Activated T-cell treated with anti-CD3 and anti-CD28 coated beads for 1 hour (primary cell): ENCODE measurements at places on chromosomes 16 and 17.

GRCh38 chr17:55688057-55688456 lies 34.6 kb downstream of the TMEM100 start:
- no peak for DNase-seq

DNA sequence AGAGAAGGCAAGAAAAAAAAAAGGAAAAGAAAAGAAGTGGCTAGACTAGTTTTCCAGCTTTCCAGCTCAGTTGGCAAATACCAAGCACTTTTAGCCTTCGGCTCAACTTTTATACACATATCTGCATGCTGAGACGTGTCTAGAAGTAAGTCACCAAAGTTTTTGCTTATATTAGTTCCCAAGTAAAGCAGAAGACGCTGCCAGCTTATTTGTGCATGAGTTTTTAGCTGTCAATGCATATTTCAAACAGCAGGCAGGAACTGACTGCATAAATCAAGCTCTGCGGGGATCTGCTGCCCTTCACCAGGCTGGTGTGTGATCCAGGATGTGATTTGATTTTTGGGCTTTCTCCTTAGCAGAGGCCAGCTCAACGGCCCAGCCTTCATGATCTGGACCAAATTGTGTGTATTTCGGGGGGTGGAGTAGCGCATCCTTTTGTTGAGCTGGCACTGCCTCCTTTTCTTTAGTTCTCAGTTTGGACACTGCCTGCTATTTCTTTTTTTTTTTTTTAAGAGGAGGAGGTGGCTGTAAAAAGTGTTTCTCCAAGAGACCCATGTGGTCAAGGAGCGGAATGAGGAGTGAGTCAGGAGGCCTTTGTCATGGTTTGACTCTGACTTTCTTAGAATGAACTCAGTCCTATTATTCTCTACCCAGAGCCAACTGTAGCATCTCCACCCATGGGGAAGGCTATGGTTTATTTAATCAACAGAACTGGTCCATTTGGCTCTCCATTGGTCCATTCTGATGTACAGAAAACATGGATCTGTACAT lies 162.6 kb upstream of the XYLT1 start:
- DNase-seq = no peak

DNA sequence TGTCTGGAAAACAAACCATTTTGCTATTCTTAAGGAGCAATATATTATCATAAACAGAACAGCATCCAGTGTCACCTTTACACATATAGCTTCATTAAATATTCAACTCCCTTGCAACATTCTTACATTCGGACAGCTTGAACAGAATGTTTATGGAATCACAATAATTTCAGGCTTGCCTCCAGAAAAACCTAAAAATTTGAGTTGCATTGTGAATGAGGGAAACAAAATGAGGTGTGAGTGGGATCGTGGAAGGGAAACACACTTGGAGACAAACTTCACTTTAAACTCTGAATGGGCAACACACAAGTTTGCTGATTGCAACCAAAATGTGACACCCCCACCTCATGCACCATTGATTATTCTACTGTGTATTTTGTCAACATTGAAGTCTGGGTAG lies 51.4 kb downstream of the TBC1D26 start:
- no peak for DNase-seq

GRCh38 chr16:86151239-86151851 lies 252.4 kb downstream of the IRF8 start:
- no peak for DNase-seq

DNA sequence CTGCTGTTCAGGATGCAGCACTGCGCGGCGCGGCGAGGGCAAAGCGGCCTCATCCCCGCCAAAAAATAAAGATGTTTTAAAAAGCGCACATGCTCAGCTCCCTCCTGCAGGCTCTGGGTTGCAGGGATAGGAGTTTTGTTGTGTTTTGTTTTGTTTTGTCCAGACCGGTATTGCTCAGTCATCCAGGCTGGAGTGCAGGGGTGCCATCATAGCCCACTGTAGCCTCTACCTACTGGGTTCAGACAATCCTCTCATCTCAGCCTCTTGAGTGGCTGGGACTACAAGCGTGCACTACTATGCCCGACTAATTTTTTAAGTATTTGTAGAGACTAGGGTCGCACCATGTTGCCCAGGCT lies 636 bp downstream of the WWOX start:
- DNase-seq = no peak

GRCh38 chr16:64295466-64295865 lies 826.4 kb downstream of the CDH11 start:
- no peak for DNase-seq

- DNase-seq = no peak
Observed at GRCh38 chr16:10949424-10949970, 5.1 kb downstream of the CLEC16A start.

DNA sequence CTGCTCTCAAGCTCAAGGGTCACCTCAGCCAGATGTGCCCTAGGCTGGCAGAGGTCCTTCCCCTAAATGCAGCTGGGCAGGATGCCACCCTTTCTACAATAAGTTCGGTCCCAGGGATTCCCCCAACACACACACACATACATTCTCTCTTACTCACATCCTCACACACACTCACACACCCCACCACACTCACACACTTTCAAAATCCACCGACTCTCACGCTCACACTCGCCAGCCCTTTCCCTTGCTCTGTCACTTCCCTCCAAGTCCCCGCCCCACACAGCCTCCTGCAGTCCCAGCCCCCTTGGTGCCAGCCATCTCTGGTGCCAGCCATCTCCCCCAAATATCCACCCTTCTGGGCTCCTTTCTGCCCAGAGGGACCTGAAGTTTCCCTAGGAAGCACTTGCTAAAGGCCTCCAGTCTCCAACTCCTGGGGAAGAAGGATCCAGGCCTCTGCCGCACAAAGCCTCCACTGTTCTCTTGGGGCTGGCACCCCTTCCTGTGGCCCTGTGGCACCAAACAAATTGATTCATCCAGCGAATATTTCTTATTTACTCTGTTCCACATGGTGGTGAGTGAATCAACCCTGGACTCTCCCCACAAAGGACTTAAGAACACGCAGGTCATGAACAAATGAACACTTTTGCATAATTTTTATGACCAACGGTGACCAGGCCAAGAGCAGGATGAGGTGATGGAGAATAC lies 3.8 kb upstream of the USP36 start:
- no peak for DNase-seq

GRCh38 chr17:40500190-40500589 lies 1.2 kb downstream of the TNS4 start:
- DNase-seq = no peak

DNA sequence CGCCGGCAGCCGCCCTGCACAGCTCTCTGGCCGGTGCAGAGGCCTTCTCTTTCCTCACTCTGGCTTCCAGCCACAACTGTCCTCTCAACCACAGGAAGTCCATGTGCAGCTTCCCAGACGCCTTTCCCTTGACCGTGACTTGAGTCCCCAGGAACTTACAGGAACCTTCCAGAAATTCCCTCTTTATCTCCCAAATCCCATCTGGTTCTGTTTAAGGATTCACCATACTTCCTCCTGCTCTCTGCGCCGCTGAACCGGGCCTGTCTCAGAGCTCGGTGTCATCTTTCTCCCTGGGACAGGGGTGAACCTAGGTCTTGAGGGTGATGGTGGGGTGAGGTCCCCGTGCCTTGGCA lies 65.2 kb upstream of the ZNF469 start:
- no peak for DNase-seq

DNA sequence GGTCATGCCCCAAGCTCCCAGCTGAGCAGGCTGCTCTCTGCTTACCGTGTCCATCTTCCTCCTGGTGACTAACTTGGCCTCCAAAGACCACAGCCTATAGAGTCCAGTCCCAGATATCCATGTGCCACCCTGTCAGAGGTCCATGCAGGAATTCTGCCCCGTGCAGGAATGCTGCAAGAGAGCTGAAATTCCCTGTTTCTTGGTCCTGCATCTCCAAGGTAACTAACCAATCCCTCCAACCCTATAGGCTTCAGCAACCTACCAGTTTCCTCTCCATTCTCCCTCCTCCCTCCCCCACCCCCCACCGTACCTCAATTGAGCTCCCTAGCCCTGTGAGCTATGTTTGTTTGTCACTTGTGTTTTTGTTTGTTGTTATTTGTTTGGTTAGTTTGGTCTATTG lies 9.6 kb upstream of the MKS1 start:
- no peak for DNase-seq

- DNase-seq = no peak
Observed at GRCh38 chr16:1182316-1182671, 29.4 kb downstream of the CACNA1H start.

DNA sequence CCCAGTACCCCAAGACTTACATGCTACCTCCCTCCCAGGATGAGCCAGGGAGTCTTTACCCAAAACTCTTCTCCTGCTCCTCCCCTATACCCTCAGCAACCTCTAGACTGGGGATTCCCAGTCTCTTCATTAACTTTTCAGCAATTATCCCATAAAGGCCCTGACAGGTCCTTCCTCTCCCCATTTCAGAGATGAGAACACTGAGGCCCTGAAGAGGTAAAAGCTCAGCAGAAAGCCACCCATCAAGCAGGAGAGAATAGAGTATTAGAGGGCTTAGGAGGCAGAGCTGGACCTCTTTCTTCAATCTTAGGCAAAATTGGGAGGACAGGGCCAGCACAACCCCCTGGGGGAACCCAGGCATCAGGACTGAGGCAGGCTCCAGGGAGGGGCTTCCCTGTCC lies 5.9 kb upstream of the SP6 start:
- DNase-seq = no peak

DNA sequence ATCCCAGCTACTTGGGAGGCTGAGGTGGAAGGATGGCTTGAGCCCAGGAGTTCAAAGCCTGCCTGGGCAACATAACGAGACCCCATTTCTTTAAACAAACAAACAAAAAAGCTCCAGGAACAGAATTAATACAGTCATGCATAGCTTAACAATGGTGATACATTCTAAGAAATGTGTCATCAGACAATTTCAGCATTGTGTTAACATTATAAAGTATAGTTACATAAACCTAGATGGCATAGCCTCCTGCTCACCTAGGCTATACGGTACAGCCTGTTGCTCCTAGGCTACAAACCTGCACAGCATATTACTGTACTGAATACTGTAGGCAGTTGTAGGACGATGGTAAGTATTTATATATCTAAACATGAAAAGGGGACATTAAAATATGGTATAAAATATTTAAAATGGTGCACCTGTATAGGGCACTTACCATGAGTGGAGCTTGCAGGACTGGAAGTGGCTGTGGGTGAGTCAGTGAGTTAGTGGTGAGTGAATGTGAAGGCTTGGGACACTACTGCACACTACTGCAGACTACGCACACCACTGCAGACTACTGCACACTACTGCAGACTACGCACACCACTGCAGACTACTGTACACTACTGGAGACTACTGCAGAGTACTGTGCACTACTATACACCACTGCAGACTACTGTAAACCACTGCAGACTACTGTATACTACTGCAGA lies 74.6 kb downstream of the TMC6 start:
- DNase-seq = no peak
